ENCODE measurements at places on chromosomes 1 and 21. TPM values are rescaled to one million over a fixed set of nuclear protein-coding genes. Genes with fewer than 3 reads are reported as not detected.
A peak's percentile ranks its signal among the peaks of the same experiment; 100 is the strongest.

INPP5B gene
- 14.0 TPM for total RNA-seq

DNA sequence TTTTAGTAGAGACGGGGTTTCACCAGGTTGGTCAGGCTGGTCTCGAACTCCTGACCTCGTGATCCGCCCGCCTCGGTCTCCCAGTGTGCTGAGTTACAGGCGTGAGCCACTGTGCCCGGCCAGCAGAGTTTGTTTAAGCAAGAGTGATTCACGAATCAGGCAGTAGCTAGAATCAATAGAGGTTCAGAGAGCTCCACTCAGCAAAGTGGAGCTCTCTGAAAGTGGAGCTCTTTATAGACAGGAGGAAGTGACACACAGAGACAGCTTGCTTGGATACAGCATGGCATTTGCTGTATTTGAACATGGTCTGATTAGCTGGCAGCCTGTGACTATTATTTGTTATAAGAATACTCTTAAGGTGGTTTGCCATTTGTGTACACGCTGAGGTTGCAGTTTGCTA lies 27.1 kb upstream of the CD34 start:
- peak; percentile 20 for DNase-seq

FAM43B gene
- total RNA-seq: 3.8 TPM

DNA sequence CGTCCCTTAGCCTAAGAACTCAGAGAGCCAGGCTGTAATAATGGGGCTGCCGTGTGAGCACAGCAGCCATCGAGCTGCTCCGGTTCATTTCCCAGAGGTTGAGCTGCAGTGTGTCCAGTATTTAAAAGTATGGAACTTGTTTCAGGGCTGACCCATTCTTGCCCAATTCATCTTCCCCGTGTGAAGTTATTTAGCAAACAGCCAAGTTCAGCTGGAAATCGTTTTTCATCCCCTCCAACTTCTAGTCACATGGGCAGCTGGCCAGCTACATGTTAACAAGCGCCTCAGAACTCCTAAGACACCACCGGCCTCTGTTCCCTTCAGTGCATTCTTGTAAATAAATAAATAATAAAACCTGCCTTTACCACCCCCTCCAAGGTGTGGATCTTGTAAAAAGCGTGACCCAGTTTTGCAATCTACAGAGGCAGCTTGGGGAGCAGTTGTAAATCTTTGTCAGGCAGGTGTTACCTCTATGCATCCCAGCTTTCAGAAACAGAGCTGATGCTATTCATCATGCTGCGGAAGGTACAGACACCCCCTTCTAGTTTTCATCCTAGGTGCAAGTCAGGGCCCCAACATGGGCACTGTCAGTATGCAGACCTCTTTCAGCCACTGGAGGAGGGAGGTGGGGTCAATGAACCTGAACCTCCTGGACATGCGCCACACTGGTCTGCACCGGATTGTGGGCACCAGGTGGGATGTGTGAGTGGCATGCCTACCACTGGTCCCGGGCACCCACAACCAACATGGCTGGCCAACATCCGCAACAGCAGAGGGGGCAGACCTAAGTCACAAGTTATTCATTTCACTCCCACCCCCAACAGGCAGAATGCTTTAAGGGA lies 18.7 kb upstream of the KNCN start:
- DNase-seq: no peak

GRCh38 chr1:66984491-66984890 lies 59.7 kb downstream of the MIER1 start:
- no peak for DNase-seq

ANGPTL3 gene
- not detected for total RNA-seq

DNA sequence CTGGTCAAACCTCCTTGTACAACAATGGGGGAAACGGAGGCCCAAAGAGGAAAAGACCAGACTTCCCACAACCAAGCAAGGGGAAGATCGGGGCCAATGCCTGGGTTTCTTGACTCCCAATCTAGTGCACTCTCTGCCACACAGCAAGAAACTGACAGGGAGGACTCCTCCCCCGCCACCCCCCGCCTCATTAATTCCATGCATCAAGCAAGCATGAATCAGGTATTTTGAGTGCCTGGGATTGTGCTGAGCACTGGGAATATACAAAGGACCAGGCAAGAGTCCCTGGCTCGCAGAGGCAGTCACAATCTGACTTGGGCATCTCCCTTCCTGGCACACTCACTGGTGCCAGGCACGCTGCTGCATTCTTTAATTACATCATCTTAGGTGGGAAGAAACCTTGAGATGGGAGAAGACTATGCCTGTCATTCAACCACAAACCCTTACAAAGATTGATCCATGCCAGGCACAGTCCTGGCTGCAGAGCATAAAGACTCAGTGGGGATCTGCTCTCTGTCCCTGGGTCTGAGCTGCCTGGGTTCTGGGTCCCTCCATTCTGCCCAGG lies 4.4 kb upstream of the KCNC4 start:
- DNase-seq: no peak

DNA sequence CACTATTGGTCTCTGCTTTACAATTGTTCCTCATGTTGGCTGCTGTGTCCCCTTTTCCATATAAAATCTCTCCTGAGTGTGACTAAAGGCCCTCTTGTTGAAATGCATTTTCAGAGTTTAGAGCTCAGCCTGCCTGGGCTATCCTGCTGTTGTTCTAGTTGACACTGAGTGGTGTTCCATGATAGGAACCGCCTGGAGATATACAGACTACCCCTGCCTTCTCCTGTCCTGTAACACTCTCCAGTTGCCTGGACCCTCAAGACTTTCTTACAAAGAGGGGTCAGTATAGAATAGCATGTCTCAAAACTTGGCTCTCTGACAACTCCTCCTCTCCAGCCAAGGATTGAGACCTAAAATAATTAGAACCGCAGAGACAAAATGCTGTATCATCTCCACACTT lies 152.0 kb upstream of the POU3F1 start:
- DNase-seq: no peak

DNA sequence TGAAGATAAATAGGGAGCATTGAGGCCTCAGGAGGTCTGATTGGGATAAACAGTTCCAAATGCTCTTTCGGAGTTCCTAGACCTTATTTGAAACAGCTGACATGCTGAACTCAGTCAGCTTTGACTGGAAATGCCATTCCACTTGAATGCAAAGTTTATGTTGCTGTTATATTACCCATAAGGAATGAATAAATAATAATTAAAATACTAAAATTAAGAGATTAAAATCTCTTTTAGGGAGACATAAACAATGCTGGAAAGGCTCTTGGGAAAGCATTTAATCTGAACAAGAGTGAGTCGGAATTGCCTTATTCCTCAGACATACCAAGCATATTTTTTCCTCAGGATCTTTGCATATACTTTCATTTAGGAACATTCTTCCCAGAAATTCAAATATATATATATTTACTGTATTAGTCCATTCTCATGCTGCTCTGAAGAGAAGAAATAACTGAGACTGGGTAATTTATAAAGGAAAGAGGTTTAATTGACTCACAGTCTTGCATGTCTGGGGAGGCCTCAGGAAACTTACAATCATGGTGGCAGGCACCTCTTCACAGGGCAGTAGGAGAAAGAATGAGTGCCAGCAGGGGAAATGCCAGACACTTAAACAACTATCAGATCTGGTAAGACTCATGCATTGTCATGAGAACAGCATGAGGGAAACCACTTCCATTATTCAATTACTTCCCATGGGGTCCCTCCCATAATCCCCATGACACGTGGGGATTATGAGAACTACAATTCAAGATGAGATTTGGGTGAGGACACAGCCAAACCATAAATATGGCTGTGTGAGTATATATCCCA lies 318.2 kb upstream of the PLXNA2 start:
- DNase-seq: no peak

DNA sequence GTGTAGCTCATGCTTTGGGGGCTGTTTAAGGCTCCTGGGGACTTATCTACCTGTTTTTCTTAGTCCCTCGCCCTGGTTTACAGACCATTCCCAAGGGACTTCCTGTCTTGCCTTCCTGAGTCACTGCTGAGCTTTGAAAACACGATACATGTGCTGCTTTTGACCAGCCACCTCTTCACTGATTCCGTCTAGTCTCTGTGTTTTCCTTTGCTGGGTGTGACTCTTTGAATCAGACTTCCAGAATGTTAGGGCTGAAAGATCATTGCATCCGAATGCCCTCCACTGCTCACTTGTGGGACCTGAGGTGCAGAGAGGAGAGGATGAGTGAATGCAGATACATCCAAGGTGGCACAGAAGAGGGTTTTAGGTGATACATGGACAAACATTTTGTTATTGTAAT lies 35.4 kb upstream of the CITED4 start:
- no peak for DNase-seq

DNA sequence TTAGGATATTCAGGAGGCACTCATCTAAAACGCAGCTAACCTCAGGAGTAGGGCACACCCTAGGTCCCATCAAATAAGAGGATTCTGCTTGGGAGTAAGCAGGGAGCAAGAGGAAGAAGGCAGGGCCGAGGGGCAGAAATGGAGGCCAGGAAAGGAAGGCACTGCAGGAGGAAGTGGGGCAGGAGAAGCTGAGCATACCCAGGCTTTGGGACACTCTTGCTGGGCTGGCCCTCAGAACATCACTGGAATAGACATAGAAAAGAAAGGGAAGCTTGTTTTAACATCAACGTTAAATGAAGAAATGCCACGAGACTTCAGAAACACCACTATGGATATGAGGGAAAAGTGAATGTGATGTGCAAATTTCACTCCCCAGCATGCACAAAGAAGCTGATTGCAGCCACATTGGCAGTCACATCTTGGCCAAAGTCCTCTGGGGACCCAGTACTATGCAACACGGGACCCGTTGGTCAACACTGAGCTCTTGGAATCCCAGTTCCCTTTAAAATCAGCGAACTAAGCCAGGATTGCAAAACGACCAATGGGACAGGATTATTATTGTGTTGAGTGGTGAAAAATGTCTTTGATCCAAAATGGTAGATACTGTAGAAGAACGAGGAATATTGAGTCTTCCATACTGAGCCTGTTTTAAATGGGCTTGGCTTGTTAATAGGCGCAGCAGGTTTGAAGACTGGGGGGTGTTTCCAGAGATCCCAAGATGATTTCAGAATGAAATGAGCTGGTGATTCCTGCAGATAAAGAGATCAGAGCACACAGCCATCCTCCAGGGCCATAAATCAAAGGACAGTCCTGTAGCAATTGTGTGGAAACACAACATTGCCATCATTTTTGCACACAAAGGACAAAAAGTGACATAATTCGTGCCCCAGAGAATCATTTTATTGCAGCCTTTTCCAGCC lies 152.4 kb downstream of the TOMM20 start:
- DNase-seq: no peak

- no peak for DNase-seq
Observed at GRCh38 chr1:21567241-21568005, 58.2 kb downstream of the ALPL start.

DNA sequence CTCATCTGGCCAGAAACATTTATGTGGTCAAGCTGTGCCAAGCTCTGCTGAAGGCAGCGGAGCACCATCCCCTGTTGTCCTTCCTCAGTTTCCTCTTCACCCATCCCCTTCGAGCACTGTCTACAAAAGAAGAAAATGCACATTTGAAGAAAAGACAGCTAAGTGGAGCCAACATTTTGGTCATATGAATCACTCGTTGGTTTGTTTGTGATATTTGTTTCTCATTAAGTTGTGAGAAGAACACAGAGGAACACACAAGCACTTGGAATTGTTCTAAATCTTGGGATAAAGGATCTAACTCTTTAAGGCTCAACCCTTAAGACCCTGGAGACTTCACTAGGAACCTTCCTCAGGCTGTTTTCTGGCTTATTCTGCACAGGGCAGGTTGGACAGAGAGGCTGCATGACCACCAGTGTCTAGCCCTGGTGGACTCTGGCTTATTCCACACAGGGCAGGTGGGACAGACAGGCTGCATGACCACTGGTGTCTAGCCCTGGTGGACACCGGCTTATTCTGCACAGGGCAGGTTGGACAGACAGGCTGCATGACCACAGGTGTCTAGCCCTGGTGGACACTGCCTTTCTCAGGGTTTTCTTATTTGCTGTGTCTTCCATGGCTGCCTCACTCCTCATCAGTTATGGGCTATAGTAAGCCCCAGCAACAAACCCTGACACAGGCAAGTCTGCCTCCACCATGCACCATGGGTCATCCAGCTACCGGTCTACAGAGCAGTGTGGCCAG lies 35.3 kb upstream of the COL6A2 start:
- no peak for DNase-seq

GRCh38 chr1:224929335-224930237 lies at the start of gene DNAH14:
DNAH14 (plus strand) TSS chr1:224929675; CDS start chr1:224952703, 23,028 bp downstream.
- peak; percentile 88 for DNase-seq

DNA sequence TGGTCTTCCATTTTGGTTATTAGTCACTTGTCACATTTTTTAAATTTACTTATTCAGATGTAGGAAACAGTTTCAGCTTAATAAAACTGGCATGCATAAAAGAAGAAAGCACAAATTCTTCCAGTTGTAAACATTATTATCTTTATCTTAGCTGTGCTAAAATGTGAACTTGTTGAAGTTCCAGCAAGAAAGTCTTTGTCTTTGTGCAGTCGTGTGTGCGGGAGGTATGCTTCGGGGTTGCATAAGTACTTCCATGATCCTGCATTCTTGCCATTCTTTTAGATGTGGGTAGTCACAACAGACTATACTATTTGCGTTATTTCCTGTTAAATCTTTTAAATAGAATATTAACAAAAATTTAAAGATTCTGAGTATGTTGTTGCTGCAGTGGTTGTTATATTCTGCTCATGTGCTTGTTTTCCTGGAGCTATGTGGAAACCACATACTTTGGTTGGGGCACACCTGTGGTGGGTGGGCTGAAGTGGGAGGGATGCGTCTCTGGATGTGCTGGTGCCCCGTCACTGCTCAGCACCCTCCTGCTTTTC lies 49.9 kb downstream of the CBS start:
- peak; percentile 94 for DNase-seq

- DNase-seq: peak; percentile 85
Observed at GRCh38 chr1:201480231-201481003, 11.4 kb upstream of the PHLDA3 start.

- DNase-seq: peak; percentile 59
Observed at GRCh38 chr1:220680085-220680687, 10.0 kb upstream of the C1orf115 start.

PRKCZ gene
- total RNA-seq: 50.9 TPM

MAEL gene
- 0.11 TPM for total RNA-seq

CYB5RL gene
- 5.0 TPM for total RNA-seq

DNA sequence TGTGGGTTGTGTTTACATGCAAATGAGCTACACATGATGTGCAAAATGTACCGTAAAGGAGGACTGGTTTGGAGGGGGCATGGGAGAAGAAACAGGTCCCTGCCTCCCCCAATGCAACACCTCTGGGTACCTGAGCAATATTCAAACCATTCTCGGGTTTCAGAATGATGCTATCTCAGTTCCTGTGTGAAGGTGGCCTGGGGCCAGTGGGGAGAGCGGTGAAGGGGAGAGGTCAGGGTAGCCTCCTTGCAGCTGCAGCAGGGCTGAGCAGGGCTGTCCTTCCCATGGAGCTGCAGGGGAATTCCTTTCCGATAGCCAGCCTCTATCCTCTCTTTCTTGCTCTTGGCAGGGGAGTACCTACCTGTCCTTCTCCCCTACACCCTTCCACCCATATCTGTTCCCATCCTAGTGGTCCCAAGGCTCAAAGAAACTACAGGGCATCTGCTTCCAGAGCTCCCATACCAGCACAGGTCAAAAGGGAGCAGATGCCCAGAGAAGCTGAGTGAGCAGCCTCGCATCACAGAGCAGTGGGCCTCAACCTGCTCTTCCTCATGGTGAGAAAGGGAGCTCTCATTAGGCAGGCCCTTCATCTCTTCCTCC lies 11.9 kb downstream of the MEF2D start:
- DNase-seq: no peak
